ENCODE measurements at places on chromosomes 5 and 9.
A peak's percentile ranks its signal among the peaks of the same experiment; 100 is the strongest.

GRCh38 chr5:149771216-149771980 lies 41.3 kb downstream of the PPARGC1B start:
- DNase-seq, result no peak

DNA sequence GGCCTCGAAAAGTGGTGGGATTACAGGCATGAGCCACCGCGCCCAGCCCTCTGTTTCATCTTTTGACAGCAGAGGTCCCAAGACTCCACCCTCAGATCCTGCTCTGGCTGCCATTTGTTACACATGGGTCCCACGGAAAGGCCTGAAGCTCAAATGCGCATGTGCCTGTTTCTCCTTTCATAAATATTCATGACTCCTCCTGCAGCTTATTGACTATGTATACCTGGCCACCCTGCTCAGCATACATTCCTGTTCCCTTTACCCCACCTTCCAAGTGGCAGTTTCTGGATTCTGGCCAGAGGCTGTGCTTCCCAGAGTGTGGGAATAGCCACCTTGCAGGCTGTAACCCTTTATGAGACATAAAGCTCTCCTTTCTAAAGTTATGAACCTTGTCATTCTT lies 46.5 kb downstream of the AUH start:
- no peak for DNase-seq

DNA sequence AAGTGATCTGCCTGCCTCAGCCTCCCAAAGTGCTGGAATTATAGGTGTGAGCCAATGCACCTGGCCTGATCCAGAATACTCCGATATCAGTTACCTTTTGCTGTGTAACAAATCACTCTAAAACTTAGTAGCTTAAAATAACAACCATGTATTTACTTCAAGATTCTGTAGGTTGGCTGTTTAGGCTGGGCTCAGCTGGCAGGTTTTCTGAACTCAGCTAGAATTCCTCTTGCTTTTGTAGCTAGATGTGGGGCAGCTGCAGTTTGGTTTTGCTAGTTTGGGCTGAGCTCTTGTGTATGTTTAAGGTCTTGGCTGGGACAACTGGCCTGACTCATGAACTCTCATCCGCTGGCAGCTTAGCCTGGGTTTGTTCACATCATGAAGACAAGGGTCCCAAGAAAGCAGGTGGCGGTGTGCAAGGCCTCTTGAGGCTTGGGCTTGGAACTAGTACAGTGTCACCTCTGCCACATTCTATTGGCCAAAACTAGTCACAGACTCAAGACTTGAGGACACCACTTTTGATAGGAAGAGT lies 138.3 kb upstream of the SHB start:
- no peak for DNase-seq

GRCh38 chr5:180704362-180704761 lies 35.5 kb downstream of the OR2Y1 start:
- DNase-seq, result peak; percentile 32

DNA sequence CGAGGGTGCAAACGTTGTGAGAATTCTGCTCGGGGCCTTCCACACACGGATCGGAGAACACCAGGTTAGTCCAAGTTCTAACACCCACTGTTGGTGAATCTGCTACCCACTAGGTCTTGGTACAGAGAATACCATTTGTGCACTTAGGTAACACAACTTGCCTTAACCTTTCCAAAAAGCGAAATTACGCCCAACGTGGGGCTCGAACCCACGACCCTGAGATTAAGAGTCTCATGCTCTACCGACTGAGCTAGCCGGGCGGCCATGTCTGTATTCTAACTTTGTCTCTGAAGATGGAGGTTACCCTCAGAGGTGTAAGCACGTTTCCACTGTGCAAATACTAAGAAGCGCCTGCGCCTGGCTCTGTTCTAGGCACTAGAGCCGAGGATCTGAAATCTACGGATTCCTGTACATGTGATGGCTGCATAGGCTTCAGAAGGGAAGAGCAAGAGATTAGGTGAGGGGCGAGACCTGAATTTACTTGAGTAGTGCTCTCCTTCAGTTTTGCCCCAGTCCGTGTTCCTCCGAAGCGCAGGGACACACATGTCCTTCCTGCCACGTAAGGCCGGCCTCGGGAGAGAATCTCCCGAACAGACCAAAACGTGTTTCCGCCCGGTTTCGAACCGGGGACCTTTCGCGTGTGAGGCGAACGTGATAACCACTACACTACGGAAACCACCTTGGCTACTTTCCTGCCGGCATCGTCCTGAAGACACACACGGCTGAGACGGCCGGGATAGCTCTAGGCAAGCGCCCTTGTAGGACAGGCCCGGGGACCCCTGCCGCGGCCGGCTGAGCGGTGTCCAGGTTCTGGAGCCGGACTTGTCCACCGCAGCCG lies 1.1 kb upstream of the TRIM41 start:
- DNase-seq, result peak; percentile 95

- no peak for DNase-seq
Observed at GRCh38 chr9:8252445-8252844, 452.9 kb upstream of the DMAC1 start.

DNA sequence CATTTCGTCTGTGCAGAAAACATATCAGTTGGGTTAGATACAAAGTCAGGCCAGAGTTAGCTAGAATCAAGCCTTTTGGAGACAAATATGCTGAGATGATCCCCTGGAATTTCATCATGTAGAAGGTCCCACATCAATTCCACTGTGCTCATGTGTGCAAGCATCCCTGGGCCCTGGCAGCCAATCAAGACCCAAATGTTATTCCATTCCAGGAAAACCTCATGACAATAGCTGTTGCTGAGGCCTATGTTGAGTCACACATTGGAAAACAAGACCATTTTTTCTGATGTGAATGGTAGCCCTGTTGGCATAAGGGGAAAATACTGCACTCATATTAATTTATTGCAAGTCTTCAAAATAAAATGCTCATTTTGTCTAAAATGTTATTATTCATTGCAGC lies 11.5 kb downstream of the SPOCK1 start:
- DNase-seq, result peak; percentile 4

DNA sequence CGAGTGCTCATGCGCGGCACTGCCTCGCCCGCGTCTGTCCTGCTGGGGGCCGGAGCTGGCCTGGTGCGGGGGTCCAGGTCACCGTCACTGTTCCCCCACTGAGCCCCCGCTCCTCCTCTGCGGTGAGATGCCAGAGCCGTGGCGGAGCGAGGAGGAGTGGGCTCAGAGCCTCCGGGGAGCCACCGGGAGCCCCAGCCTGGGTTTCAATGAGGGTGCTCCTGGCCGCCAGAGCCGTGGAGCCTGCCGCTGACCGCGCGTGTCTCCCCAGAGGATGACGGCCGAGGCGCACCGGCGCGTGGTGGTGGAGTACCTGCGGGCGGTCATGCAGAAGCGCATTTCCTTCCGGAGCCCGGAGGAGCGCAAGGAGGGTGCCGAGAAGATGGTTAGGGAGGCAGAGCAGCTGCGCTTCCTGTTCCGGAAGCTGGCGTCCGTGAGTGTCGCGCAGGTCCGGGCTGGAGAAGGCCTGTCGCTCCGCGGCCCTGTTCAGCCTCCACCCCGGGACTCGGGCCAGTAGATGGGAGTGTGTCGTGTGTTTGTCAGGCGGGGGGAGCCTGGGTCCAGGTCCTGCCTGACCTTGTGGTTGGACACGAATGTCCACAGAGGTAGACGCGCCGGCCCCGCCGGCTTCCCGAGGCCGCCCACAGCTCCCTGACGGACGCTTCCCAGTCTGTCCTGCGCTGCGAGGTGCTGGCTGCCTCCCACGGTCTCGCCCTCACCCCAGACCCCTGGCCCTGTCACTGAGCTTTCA lies 22.0 kb downstream of the EXOC3 start:
- no peak for DNase-seq
